SW 1271 (cell line): ENCODE measurements at places on chromosomes 4 and X.

- no peak for DNase-seq
Observed at GRCh38 chrX:76109654-76110053, 63.2 kb upstream of the PBDC1 start.

GRCh38 chr4:24475756-24476155 lies 108.6 kb downstream of the DHX15 start:
- DNase-seq = no peak

DNA sequence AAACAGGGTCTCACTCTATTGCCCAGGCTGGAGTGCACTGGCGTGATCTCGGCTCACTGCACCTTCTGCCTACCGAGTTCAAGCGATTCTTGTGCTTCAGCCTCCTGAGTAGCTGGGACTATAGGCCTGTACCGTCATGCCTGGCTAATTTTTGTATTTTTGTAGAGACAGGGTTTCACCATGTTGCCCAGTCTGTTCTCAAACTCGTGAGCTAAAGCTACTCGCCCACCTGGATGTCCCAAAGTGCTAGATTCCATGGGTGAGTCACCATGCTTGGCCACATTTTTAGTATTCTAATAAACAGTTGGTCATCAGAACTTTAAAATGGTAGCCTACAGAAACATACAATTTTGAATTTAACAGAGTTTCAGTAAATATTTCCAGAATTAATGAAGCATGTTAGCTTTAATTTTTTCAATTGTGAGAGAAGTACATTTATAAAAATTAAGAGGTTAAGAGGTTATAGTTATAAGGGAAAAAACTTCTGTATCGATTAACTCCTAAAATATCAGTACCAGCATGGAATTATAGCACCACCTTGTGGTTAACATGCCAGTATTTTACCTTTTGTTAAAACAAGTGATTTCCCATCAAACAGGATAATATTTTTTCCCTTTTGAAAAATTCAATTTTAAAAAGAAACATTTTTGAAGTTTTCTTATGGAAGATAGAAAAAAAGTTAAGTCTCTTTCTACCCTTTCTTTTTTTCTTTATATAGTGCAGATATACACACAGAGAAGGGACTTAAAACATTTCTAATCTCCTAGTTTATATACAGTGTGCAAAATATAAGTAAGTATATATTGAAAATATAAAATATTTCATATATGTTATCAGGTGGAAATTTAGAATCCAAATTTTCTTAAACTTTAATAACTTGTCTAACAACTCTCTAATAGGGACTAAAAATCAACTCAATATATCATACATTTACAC lies 35.4 kb downstream of the CEP44 start:
- DNase-seq = peak; percentile 1

DNA sequence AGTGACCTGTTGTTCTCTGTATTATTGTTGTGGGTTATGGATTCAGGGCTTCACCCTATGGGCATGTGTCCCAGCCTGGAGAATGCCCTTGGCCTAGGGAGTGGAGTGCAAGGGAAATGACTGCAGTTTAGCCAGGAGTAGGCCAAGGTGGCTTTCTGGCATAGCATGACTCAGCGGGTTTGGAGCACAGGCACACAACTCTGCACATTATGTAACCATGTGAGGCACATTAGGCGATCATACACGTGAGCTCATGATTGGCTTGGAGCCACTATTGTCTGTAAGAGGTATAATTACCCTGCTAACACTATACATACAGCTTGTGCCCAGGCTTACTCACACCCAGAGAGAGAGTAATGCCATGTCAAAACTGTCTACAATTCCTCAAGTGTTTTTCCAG lies 35.1 kb upstream of the TACR3 start:
- no peak for DNase-seq

- no peak for DNase-seq
Observed at GRCh38 chrX:586351-586750, 44.2 kb upstream of the SHOX start.

DNA sequence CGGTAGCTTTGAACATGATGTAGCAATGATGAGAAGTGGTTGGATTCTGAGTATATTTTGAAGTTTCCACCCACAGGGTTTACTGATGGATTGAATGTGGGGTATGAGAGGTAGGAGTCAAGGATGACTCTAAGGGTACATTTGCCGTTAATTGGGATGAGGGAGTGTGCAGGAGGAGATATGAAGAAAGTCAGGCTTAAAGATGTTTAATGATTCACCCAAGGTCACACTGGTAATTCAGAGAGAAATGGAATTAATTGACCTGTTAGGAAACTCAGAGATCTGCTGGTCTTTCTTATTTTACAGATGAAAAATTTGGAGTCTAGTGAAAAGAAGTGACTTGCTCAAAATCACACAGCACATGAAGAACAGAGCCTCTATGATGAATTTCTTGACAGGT lies 390.7 kb downstream of the GBA3 start:
- no peak for DNase-seq

- no peak for DNase-seq
Observed at GRCh38 chrX:78796916-78797315, 49.4 kb downstream of the LPAR4 start.
